ENCODE measurements at places on chromosomes 2 and 18.

GRCh38 chr2:237533668-237534161 is 32.7 kb upstream of the PRLH start:
- no peak for DNase-seq

GRCh38 chr2:95343429-95344214 is 46.5 kb downstream of the KCNIP3 start:
- no peak for DNase-seq

DNA sequence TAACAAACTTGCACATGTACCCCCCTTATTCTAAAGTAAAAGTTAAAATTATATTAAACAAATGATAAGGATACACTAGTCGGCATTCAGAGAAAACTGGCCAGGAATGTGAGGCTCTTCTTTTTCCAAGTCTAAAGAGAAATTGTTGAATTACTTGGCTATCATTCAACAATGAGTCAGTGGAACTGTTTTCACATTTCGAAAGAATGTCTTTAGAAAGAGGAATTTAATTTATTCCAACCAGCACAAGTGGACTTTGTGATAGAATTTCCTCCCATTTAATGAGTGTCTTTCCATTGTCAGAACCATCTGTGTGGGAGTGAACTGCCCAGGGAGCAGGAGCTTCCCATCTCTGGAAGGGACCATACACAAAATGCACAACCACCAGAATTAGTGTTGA is 792.2 kb downstream of the EPHA4 start:
- peak; percentile 49 for DNase-seq

DNA sequence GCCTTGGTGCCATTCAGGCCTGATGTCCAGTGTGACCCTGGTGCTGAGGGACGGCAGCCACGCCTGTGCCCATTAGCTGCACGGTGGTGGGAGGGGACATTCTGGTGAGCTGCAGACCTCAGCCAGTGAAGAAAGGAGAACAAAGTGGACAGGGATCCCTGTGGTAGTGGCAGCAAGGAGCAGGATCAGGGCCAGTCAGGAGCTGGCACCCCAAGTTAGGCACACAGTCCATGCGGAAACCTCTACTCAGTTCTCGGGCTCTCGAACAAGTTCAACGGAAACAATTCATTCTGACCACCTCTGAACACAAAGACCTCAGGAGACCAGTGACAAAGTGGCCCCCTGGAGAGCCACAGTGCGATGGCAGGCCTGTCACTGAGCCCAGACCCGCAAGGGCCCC is 30.1 kb downstream of the COA5 start:
- no peak for DNase-seq

DNA sequence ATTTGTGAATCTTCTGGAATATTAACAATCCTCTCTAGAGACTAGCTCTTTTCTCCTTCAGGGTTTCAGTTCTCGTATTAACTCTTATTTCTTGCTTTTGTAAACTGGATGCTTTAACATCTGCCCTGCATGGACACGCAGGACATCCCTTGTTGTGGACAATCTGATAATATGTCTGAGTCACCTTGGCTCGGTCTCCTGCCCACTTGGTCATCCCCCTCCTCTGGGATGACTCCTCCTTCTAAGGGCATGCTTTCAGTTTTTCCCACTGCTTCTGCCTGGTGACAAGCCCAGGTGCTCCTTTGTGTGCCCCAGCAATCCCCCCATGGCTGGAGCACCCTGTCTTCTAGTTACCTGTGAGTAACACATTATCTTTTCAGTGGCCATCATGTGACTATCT is 460.5 kb downstream of the DSC3 start:
- no peak for DNase-seq

- no peak for DNase-seq
Observed at GRCh38 chr2:134201533-134201932, 52.3 kb upstream of the MGAT5 start.

- DNase-seq, result no peak
Observed at GRCh38 chr2:224069172-224069571, 30.1 kb upstream of the SERPINE2 start.

DNA sequence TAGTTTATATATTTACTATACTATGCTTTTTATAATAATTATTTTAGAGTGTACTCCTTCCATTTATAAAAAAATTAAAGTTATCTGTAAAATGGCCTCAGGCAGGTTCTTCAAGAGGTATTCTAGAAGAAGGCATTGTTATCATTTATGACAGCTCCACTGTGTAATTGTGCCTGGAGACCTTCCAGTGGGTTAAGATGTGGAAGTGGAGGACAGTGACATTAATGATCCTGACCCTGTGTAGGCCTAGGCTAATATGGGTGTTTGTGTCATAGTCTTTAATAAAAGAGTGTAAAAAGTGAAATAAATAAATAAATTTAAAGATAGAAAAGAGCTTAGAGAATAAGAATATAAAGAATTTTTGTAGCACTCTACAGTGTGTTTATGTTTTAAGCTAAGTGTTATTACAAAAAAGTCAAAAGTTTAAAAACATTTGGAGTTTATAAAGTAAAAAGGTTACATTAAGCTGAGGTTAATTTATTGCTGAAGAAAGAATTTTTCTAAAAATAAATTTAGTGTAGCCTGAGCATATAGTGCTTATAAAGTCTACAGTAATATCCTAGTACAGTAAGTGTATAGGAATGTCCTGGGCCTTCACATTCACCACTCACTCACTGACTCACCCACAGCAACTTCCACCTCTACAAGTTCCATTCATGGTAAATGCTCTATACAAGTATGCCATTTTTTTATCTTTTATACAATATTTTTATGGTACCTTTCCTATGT is 190.0 kb upstream of the SESTD1 start:
- DNase-seq, result peak; percentile 71

Measured in retinal pigment epithelial cell (primary cell).